NCI-H1048 (cell line): ENCODE measurements at places on chromosomes 6 and 20.

- DNase-seq, result no peak
Observed at GRCh38 chr6:145744619-145745018, 9.3 kb upstream of the EPM2A start.

DNA sequence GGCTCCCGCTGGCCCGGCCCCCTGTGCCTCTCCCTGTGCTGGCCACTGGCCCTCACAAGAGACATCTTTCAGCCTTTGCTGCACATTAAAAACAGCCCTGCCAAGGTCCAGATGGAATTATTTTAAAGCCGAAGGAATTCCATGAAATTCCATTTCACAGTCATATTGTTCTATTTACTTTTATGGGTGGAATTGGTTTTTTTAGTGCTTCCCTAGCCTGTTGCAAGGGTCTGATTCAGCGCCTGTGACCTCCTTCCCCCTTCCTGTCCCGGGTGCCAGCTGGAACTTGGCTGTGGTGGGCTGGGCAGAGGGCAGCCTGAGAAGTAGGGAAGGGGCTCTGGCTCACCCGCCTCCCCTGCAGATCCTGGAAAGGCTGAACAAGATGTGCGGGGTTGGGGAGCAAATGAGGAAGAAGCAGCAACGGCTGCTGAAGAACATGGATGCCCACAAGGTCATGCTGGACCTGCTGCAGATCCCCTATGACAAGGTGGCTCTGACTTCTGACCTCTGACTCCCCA, 34.3 kb downstream of the UQCC2 start:
- no peak for DNase-seq

DNA sequence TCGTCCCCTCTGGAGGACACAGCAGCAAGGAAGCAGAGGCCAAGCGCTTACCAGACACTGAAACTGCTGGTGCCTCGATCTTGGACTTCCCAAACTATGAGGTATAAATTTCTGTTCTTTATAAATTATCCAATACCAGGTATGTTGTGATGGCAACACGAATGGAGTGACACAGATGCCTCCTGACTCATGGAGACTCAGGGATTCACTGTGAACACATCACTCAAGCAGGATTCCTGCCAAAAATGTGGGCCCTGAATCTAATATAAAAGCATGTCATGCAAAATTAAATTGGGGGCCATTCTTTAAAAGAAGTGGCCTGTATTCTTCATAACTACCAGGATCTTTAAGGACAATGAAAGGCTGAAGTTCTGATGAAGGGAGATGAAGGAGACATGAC, 52.5 kb upstream of the SLC22A23 start:
- no peak for DNase-seq

GRCh38 chr20:5864428-5864827, 85.9 kb downstream of the TRMT6 start:
- DNase-seq, result no peak

GRCh38 chr20:38181971-38182370, 16.9 kb upstream of the TGM2 start:
- DNase-seq, result no peak

DNA sequence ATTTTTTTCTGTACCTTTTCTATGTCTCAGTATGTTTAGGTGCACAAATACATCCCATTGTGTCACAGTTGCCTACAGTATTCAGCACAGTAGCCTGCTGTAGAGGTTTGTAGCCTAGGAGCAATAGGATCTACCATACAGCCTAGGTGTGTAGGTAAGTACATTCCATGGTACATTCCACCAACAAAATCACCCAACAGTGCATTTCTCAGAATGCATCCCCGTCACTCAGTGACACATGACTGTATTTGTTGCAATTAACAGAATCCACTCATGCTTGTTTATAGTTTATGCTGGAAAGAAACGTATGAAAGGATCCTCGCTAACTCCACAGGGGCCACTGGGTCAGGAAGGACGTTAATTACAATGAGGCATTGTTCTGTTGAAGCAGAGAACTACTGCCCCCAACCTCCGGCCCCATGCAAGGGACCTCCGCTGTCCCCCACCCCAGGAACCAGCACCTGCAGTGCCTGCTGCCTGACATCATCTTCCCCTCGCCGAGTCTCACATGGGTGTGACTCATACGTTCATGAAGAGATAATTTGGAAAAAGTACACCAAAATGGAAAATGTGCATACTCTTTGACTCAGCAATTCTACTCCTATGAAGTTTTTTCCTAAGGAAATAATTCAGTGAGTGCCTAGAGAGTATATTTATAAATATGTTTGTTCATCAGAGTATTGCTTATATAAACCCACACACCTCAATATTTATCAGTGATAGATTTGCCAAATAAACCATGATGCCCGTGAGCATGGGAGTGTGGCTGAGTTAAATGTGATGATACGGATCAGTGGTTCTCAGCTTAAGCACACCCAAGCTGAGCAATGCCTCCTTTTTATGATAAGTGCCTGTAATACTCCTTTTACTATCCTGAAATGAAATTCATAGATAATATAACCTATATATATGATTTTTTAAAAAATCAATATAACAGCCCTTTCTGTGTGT, 156.4 kb upstream of the ECI2 start:
- DNase-seq, result no peak

GRCh38 chr6:36976007-36976264, 10.1 kb downstream of the MTCH1 start:
- no peak for DNase-seq
